ENCODE measurements at places on chromosomes 7 and 10. TPM values are rescaled to one million over a fixed set of nuclear protein-coding genes. Genes with fewer than 3 reads are reported as not detected.

GRCh38 chr7:29763266-29763665, 43.0 kb upstream of the WIPF3 start:
- no peak overlapping the region for H3K27ac ChIP-seq
- H3K4me3 ChIP-seq, result no peak overlapping the region
- ATAC-seq, result no peak
- peaks cover 5% of the 10 kb centered on the region for H3K27me3 ChIP-seq
- H3K4me1 ChIP-seq, result no peaks in the 10 kb centered on the region

DNA sequence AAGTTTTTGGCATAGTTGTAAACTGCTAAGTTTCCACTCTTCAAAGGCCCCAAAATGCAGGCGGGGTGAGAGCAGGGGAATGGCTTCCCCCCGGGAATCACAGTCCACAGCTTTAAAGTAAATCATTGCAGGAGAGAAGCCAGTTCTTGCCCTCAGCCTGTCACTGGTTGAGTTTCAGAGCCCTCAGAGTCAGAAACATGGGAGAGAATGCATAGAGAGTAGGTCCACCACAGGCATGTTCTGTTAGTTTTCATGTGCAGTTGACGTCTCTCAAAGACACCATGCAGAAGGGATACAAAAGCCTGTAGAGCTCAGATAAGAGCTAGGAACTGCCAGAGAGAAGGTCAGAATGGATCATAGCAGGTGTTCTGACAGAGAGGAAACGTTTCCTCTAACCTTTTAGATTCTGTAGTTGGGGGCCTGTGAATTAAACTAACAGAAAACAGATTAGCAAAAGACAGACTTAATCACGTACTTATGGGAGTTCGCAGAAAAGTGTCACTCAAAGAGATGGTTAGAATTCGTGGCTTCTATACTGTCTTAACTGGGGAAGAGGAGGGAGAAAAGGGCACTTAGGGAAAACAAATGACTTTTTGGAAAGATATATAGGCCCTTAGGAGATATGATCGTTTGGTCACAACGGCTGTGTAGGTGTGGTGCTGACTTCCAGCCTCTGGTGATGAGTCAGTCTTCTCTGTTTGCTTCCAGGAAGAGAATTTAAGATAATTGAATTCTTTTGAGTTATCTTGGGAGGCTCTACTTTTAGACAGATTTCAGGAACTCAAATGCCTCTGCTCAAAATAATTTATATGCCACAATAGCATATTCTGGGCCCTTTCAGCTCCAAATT, 48.0 kb upstream of the MSRB2 start:
- peaks cover 20% of the 10 kb centered on the region for H3K4me1 ChIP-seq
- ATAC-seq, result no peak
- no peaks in the 10 kb centered on the region for H3K36me3 ChIP-seq

The CYP2C8 gene
- not detected for total RNA-seq

DNA sequence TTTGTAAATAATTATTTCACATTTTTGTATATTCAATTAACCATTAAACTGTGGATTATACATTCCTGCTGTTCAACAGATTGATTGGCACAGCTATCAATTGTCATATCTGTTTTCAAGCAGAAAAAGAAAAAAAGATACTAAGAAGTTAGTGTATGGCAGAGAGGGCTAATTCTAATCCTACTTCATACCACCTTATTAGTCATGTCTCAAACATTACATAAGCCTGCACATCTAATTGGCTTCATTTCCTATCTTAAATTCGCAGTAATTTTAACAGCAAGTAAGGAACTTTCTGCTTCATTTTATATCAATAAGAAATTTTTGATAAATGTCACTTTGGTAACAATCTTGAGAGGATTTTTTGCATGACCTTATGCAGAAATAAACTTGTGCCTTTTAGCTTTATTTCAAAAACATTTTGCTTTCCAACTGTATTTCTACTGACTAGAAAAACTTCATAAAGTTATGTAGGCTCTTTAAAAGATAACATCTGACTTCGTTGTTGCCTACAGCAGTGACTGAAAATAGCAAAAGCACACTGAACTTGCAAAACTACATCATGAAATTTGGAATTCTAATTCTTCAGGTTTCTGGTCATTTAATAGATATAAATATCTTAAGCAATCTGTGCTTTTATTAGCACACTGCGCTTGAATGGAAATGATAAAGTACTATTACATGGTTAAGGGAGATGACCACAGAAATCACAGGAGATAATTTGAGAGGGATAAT, 111.5 kb downstream of the SEMA3C start:
- H3K4me1 ChIP-seq, result peaks cover 4% of the 10 kb centered on the region
- H3K4me3 ChIP-seq, result no peak overlapping the region
- ATAC-seq, result no peak
- H3K27me3 ChIP-seq, result no peaks in the 10 kb centered on the region
- H3K36me3 ChIP-seq, result no peaks in the 10 kb centered on the region

The SGMS1 gene
- 116 TPM for total RNA-seq

- peaks cover 11% of the 10 kb centered on the region for H3K36me3 ChIP-seq
- no peak overlapping the region for H3K4me3 ChIP-seq
- no peak for ATAC-seq
- no peak overlapping the region for H3K27ac ChIP-seq
- H3K27me3 ChIP-seq, result no peaks in the 10 kb centered on the region
Measured at GRCh38 chr7:88204525-88205110, 15.2 kb downstream of the SRI start.

GRCh38 chr10:31121757-31122577, 90.3 kb upstream of the ZNF438 start:
- peaks cover 18% of the 10 kb centered on the region for H3K4me1 ChIP-seq
- H3K27me3 ChIP-seq, result no peaks in the 10 kb centered on the region
- no peaks in the 10 kb centered on the region for H3K36me3 ChIP-seq
- H3K4me3 ChIP-seq, result no peak overlapping the region
- ATAC-seq, result no peak

DNA sequence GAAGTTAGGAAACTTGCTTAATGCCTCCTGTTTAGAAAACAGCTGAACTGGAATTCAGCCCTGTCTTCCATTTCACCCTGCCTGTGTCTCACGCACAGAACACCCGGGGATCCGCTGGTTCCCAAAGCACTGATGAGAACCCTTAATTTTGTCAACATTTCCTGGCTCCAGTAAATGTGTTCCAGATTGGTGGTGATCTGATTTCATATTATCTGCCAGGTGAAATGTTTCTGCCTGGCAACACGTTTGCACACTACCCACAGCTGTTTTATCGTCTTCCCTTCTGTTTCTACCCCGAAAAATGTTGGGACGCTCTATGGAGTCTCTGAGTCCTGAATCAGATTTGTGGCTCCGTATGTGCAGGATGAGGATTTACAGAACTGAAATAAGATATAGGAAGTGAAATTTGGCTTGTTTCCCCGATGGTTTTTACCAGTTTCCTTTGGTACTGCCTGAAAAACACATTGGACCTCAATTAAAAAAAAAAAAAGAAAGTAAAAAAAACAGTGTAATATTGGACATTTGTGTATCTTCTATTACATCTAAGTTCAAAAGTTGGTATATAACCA, 29.0 kb downstream of the MRC1 start:
- H3K27me3 ChIP-seq, result no peaks in the 10 kb centered on the region
- ATAC-seq, result no peak
- no peak overlapping the region for H3K27ac ChIP-seq
- no peak overlapping the region for H3K4me3 ChIP-seq
- H3K36me3 ChIP-seq, result no peaks in the 10 kb centered on the region
- H3K4me1 ChIP-seq, result no peaks in the 10 kb centered on the region

The BMS1 gene
- 18.4 TPM for total RNA-seq

DNA sequence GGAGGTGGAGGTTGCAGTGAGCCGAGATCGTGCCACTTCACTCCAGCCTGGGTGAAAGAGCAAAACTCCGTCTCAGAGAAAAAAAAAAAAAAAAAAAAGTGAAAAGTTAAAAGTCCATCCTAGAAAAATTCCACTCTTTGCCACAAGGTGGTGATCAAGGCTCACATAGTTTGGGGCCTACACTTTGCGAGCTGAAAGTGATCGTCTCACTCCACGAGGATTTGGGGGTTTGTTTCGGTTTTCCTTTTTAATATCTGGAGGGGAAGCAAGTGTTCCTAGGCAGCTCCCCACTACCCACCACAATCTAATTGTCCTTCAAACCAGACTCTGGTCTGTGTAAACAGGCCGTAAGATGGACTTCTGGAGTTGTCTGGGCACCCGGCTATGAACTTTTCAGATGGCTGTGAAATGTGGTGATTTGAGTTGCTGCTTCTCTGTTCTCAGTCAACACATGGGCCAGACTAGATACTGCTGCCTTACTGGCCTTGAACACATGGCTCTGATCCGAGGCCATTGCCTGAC, 27.1 kb downstream of the PRLHR start:
- H3K4me3 ChIP-seq, result no peak overlapping the region
- no peak for ATAC-seq
- H3K4me1 ChIP-seq, result peaks cover 11% of the 10 kb centered on the region
- no peaks in the 10 kb centered on the region for H3K36me3 ChIP-seq

Data from gastroesophageal sphincter (tissue), 4 donors.